ENCODE measurements at places on chromosomes 11 and 22.

GRCh38 chr22:22883090-22883727, 4.4 kb upstream of the IGLL5 start:
- no peak for DNase-seq

GRCh38 chr22:19970479-19971275, 29.1 kb upstream of the TXNRD2 start:
- peak; percentile 69 for DNase-seq

DNA sequence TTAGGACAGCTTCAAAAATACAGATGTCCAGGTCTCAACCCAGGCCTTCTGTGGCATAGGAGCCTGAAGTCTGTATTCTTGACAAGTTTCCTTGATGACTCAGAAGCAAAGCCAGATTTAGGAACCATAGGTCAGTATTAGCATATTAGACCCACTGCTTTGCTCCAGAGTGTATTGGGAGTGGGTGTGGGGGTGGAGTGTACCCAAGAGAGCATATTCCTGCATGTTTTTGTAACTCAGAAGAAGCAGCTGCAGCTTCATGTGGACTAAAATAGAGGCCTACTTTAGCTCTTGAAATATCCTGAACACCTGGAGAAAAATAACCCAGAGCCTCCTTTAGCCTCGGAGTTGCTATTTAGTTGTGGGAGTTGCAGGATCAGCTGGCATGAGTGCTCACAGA, 106.7 kb downstream of the CCDC81 start:
- DNase-seq, result no peak

GRCh38 chr11:44698252-44698912, 28.4 kb upstream of the TSPAN18 start:
- no peak for DNase-seq

GRCh38 chr22:36640106-36640672, 63.4 kb downstream of the CACNG2 start:
- DNase-seq, result no peak

DNA sequence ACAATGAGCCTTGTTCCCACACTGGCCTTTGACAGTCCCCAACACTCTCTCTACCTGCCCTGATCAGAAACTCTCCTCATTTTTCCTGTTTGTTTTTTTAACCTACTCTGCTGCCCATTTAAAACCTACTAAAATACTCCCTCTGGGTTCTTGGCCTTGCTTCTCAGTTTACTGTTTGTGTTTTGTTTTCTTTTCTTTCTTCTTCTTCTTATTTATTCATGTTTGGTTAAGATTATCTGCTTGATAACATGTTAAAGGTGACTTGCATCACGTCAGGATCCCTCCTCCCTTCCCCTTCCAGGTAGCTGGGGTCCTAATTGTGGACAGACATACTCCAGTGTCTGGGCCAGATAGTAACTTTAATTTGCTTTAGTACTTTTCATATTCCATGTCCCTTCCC, 95.0 kb upstream of the KCNA4 start:
- DNase-seq, result no peak

DNA sequence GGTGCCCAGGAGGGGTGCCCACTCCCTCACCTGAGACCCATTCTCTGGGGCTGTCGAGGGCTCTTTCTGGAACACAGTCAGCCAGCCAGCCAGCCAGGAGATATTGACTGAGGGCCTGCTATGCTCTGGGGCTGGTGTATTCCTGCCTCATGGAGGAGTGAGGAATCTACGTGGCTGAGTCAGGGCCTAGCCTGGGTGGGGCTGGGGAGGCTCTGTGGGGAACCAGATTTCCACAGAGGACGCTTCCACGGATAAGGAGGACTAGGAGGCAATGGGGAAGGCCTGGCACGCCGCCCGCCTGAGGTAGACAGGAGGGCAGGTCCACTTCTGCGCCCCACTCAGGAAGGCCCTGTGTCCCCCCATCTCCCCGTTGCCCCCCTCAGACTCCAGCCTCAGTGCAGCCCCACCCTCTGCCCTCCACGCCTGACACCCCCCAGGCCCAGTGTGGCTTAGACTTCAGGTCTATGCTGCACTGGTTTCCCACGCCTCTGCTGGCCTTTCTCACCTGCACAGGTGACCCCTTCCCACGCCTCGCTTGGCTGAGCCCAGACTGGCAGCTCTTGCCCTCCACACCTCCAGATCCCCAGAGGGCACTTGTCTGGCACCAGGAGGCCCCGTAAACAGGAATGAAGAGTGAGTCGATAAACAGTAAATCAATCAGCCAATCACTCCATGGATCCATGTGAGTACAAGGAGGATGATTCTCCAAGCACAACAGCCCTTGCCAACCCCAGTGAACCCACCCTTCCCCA, 37.5 kb downstream of the MACROD1 start:
- no peak for DNase-seq

DNA sequence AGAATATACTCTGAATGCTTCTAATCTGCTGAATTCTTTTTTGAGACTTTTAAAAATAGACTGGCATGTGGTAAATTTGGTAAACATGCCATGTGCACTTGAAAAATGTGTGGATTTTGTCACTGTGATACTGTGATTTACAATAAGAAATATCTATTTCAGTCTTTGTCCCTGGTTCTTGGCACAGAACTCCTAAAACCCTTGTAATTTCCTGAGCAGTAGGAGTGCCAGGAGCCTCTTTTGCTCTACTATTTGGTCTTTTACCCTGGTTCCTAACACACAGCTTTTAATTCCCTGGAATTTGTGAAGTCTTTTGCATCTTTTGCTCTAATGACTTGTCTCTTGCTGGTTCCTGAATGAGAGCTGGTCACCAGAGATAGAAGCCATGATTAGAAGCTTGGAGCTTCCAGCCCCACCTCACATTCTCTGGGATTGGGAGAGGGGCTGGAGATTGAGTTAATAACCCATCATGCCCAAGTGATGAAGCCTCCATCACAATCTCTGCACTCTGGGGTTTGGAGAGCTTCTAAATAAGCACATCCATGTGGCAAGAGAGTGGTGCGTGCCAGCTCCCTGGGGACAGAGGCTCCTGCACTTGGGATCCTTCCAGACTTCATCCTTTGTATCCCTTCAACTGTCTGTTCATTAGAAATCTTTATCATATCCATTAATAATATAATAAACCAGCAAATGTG, 27.2 kb upstream of the SYT13 start:
- DNase-seq, result no peak

DNA sequence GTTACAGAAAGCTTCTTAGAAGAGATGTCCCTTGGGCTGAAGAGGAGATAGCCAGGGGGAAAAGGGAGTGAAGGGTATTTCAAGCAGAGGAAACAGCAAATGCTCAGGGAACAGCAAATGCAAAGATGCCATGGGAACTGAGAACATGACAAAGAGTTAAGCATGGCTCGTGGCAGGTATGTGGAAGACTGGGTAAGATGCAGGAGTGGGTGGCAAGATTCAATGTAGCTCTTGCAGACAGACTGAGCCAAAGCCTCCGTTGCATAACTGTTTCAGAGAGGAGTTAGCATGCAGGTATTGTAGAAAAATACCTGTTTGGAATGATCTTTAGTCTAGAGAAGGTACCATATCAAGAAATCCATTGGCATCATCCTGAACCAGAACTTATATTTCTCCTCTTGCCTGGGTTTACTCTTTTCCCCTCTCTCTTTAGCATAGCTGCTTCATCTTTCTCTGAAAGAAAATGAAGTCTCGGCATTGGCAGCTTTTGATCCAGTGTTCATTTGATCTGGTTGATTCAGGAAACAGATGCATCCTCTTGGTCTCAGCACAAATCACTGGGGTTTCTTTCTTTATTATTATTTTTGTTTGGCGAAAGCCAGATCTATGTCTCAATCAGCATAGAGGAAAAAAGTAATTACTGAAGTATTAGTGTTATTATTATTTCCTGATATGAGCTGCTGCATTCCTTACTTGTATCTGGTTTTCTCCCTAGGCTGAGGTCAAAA, 41.7 kb upstream of the NUP160 start:
- no peak for DNase-seq

DNA sequence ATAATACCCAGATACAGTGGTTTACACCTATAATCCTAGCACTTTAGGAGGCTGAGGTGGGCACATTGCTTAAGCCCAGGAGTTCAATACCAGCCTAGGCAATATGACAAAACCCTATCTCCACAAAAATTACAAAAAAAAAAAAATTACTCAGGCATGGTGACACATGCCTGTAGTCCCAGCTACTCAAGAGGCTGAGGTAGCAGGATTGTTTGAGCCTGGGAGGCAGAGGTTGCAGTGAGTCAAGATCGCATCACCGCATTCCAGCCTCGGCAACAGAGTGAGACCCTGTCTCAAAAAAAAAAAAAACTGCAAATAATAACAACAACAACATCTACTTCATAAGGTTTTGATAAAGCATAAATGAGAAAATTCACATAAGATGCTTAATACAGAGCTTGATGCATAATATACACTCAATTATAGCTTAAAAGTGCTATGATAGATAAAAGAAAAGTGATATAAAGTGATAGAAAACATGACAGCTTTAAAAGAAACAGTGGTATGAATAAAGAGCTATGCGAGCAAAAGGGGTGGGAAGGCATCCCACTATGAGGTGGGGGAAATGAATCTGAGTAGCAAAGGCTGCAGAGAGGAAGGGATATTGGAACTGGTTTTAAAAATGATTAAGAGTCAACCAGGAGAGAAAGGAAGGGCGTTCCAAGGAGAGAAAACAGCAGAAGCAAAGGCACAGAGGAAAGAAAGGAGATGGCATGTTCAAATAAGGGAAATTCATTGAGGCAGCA, 197.6 kb downstream of the KIF18A start:
- DNase-seq, result no peak

- DNase-seq, result no peak
These were observed 75.7 kb downstream of the MPPED1 start for GRCh38 chr22:43487311-43488030.

DNA sequence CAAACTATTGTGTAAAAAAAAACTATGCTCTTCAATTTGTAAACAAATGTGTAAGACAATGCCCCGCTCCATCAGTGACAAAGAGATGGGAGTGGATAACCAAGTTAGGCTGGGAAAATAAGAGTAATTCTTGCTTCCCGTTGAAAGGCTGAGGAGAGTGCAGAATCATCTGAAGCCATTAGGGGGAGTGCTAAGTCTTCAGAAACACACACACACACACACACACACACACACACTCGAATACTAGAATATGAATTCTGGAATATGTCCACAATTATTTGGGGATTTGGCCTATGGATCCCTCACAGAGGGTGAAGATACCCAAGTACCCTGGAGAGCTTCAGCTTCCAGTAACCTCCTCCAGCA, 27.8 kb upstream of the ROBO3 start:
- DNase-seq, result no peak

All from activated CD4-positive, alpha-beta T cell treated with anti-CD3 and anti-CD28 coated beads, Interleukin-2, amount 50 U/mL, for 24 hours (primary cell).